ENCODE measurements at places on chromosomes 7 and 10.

DNA sequence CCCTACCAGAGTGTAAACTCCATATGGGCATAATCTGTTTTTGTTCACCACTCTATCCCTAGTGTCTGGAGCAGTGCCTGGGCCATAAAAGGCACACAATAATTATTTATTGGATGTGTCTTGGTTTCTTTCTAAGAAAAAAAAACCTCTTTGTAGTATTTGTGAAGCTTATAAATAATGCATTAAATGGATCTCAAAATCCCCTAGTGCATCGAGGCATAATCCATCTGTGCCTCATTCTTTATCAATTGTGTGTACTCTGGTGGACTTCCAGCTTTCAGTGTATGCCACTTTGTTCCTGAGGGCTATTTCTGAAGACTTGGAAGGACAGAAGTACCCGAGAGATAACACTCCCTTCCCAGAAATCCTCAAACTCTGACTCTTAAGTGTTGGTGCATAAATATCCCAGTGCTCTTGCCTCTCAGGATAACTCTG lies 255.0 kb upstream of the PHYHIPL start:
- DNase-seq: no peak

- DNase-seq: no peak
Observed at GRCh38 chr7:69906283-69906995, 308.2 kb downstream of the AUTS2 start.

DNA sequence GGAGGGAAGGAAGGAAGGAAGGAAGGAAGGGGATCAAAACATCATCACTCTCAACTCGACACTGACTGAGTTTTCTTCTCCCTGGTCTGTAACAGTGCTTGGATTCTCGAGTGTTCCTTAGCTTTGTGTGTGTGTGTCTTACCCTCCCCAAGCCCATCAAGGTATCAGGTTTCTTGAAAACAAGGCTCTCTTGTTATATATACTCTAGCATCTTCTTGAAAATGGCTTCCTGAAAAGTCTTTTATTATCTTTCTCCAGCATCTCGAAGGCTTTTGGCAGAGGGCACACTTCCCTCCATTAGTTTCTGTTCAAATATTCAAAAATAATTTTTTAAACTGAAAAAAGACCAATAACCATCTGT lies 13.4 kb downstream of the SERPINE1 start:
- DNase-seq: no peak

DNA sequence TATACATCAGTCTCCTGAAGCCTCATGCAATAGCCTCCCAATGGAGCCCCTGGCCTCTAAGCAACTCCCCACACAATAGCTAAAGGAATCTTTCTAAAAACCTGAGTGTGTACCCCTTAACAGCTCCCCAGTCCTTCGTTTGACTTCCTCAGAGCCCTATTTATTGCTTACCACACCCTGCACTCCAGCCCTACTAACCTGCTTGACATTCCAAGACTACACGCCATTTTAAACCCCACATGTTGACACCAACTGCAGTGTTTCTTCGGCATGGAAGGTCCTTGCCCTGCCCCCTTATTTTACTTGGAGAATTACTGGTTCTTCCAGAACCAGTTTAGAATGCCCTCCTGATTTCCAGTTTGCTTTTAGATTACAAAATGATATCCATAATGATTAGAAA lies 10.8 kb downstream of the SRPK2 start:
- DNase-seq: no peak

DNA sequence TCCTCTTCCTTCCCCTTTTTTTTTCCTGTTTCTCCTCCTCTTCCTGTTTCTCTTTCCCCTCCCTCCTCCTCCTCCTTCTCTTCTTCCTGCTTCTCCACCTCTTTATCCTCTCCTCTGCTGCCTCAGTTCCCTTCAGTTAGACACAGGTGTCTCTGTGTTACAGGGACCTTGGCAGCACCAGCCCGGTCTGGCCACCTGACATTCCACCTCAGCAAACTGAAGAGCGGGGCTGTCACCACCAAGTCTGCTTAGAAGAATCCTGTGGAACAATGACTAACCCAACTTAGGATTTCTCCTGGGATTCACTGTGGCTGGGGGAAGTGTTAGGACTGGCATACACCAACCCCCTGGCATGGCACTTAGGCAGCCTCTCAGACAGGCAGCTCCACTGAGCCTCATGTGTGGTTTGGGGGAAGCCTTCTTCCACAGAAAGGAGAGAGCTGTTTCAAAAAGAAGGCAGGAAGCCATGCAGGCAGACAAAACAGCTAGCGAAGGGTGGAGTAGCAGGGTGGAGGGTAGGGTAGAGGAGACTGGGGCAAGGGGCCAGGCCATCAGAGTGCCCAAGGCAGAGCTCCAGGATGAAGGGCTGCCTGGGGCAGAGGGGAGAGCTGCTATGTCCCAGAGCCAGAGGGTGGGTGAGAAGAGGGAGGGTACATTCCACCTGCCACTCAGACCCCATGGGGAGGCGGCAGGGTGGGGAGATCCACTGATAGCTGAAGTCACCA lies 13.2 kb upstream of the GDF10 start:
- DNase-seq: no peak

Measured in T-helper 1 cell (primary cell).